ENCODE measurements at places on chromosomes 3 and 15.
A peak's percentile ranks its signal among the peaks of the same experiment; 100 is the strongest.

DNA sequence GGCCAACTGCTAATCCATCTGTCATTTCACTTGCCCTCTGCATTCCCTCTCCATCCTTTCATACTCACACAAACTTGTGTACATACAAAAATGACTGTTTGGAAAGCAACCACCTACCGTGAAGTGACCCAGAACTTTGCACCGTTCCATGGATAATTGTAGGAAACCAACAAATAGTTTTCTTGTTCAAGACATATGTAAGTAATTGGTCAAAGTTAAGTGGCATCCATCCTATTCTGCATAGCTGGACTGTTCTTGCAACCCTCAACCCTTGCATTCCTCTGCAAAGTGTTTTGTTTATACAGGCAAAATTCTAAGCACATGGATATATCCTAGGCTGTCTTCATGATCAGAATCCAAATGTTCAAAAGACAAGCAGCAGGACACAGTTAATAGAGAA lies 592.5 kb downstream of the MECOM start:
- DNase-seq = no peak

GRCh38 chr3:839981-840380 lies 252.8 kb upstream of the CNTN6 start:
- no peak for DNase-seq

GRCh38 chr3:195366200-195366925 lies 76.5 kb downstream of the ACAP2 start:
- DNase-seq = no peak

- DNase-seq = no peak
These were observed 10.3 kb upstream of the IL12A start for GRCh38 chr3:159978353-159978752.

GRCh38 chr3:186930143-186930640 lies at the start of gene ST6GAL1:
Gene ST6GAL1, plus strand, starts transcription at chr3:186930526. Its CDS starts 112,178 bp downstream, at chr3:187042704.
- DNase-seq = peak; percentile 56

DNA sequence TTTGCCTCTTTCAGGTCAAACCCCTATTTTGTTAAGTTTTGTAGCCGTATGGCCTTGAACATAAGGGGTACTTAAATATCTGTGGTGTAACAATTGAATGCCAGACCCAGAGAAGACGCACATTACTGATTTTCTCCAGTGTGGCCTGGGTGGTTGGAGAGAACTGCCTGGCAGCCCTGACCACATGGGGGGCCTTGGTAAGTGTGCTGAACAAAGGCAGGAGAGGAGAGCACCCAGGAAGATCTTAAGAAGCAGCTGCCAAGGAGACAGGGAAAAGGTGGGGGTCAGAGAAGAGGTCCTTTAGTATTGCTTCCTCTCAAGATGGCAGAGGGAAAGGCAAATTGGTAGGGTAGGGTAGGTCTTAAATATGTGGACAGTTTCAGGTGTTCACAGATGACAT lies 35.7 kb downstream of the TRANK1 start:
- DNase-seq = no peak

DNA sequence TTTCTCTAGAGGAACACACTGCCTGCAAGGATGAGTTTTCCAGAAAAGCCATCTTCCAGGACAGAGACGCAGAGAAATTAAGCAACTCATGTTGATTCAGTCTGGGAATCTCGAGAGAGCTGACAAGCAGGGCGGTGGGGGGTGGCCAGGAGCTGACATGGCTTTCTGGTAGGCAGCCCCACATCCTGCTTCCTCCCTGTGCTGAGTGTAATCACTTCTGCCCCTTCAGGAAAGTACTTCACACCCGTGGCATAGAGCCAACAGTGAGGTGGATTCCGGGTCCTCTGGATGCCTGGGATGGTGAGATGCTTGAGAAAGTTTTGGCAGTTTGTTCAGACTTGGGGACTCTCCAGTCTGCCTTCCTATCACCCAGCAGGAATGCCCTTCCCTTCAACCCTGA lies 221.1 kb downstream of the SLCO3A1 start:
- DNase-seq = no peak
